KG1 (cell line): ENCODE measurements at places on chromosomes 11 and 22.

DNA sequence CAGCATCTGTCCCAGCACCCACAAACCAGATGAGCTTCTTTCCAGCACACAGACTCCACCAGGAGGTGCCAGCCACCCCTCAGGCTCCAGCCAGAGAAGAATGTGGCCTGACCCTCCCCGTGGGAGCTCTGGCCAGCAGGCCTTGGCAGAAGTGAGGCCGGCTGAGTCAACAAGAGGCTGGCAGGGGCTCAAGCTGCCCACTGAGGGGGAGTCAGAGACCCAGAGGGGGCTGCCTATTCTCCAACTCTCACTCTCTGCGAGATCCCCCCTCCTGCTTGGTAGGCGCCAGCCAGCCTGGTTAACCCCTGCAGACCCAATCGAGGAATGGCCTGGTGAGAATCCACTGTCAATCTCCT lies 10.6 kb upstream of the CDC42EP1 start:
- DNase-seq: no peak

- DNase-seq: no peak
Observed at GRCh38 chr11:2027708-2028107, 30.1 kb upstream of the H19 start.

DNA sequence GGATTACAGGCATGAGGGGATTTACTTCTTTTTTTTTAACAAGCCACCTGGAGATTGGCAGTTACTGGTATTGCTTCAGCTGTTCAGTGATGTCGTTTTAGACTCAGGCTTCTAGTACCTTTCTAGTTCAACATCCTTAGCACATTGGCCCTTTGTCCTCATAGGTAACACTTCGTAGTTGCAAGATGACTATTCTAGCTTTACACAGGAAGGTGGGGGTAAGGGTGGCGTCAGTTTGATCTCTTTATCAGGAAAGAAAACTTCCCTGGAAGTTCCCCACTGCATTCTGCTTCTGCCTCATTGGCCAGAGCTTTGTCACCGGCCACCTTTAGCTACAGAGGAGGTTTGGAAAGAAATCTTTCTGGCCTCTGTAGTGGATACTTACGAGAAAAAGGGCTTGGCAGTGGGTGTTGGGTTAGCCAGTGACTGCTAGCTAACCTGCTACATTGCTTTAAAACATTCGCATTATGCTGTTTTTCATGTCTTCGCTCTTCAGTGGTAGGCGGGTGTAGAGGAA lies 40.7 kb downstream of the SFI1 start:
- no peak for DNase-seq

- no peak for DNase-seq
Observed at GRCh38 chr11:82303671-82304070, 430.0 kb downstream of the FAM181B start.

GRCh38 chr11:36699271-36699670 lies 101.2 kb upstream of the RAG2 start:
- DNase-seq: no peak

GRCh38 chr11:65907878-65908277 lies 7.7 kb upstream of the FOSL1 start:
- no peak for DNase-seq

GRCh38 chr22:44597616-44598015 lies 99.6 kb upstream of the RTL6 start:
- no peak for DNase-seq

- no peak for DNase-seq
Observed at GRCh38 chr22:41341990-41342389, 39.8 kb upstream of the TEF start.

DNA sequence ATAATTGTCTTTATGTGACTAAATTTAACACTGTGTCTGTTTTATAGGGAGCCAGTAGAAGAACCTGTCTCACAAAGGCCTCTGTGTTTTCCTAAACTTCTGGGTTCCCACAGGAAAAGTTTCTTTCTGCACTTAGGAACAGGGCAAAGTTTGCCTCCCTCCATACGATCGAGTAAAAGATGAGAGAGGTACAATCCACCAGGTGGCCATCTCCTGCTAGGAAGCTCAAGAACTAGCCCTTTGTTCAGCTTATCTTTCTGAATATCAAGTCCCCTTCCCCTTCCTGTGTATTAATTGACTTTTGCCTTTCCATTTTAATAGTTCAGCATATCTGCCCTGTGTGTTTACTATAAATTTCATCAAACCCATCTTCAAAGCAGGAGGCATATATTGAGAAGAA lies 18.0 kb downstream of the CSNK2A3 start:
- DNase-seq: no peak

- no peak for DNase-seq
Observed at GRCh38 chr22:21622919-21623647, 6.7 kb downstream of the YDJC start.

- no peak for DNase-seq
Observed at GRCh38 chr11:9380773-9381172, 3.7 kb upstream of the IPO7 start.
